C1 segment of cervical spinal cord (tissue), 14 donors: ENCODE measurements at places on chromosomes 16 and 17.

DNA sequence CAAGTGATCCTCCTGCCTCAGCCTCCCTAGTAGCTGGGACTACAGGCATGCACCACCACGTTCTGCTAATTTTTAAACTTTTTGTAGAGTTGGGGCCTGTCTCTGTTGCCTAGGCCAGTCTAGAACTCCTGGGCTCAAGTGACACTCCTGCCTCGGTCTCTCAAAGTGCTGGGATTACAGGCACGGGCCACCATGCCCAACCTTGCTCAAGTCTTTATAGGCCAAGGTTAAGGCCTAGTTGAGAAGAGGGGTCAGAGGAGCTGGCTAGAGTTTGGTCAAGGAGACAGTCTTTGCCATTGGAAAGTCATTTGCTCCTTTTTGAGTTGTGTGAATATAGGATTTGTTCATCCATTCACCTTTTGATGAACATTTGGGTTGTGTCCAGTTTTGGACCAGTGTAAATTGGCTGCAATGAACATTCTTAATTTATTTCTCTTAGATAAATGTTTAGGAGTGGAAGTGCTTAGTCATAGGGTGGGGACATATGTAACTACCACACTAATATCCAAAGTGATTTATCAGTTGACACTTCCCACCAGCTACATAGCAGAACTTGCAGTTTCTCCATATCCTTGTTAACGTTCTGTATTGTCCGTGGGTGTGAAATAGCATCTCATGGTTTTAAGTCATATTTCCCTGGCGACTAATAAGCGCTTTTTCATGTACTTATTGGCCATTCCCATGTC, 30.7 kb upstream of the ARHGAP17 start:
- DNase-seq, result no peak

GRCh38 chr17:60506312-60506711, 19.7 kb downstream of the APPBP2 start:
- DNase-seq, result no peak

DNA sequence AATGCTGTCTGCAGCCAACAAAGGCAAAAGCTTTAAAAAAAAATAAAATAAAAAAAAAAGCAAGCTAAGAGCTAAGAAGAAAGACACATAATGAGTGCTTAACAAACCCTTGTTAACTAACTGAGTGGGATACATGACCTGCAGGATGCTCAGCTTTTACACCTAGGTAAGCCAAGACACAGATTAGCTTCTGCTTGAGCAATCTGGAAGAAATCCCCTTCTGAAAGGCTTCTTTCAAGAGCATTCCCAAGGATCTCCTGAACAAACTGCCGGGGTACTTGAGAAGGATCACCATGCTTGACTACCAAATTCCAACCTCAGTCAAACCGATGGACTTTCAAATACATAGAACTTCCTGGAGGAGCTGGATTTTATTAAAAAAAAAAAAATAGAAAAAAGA, 92.9 kb downstream of the SMG6 start:
- no peak for DNase-seq

GRCh38 chr17:54900457-54901229, at the start of gene TOM1L1:
Gene TOM1L1 (plus strand): TSS chr17:54900852. CDS start chr17:54900866, 14 bp downstream.
- peak; percentile 37 for DNase-seq

DNA sequence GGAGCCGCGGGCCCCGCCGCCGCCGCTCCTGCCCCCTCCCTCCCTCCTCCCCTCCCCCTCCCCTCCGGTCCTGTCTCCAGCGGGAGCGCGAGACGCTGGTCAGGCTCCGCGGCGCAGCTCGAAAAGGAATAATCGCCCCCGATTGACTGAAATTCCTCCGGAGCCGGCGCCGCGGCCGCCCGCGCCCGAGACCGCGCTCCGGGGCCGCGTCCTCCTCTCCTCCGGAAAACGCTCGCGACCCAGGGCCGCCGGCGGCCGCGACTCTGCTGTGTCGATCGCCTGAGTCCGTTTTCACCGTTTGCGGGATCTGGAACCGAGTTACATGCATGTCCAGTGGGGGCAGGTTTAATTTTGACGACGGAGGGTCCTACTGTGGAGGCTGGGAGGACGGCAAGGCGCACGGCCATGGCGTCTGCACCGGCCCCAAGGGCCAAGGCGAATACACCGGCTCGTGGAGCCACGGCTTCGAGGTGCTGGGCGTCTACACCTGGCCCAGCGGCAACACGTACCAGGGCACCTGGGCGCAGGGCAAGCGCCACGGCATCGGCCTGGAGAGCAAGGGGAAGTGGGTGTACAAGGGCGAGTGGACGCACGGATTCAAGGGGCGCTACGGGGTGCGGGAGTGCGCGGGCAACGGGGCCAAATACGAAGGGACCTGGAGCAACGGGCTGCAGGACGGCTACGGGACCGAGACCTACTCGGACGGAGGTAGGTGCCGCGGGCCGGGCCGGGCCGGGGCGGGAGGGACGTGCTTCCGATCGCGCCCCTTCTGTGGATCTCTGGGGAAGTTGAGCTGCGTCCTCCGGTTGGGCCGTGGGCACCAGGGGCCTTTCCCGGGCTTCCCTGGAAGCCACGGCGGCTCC, 744 bp downstream of the JPH3 start:
- no peak for DNase-seq

GRCh38 chr17:30376621-30377452, 1.9 kb upstream of the CPD start:
- peak; percentile 20 for DNase-seq

- no peak for DNase-seq
These were observed 18.6 kb downstream of the ZC3H18 start for GRCh38 chr16:88588754-88589153.

GRCh38 chr16:2828876-2829430, 1.1 kb upstream of the ZG16B start:
- no peak for DNase-seq

DNA sequence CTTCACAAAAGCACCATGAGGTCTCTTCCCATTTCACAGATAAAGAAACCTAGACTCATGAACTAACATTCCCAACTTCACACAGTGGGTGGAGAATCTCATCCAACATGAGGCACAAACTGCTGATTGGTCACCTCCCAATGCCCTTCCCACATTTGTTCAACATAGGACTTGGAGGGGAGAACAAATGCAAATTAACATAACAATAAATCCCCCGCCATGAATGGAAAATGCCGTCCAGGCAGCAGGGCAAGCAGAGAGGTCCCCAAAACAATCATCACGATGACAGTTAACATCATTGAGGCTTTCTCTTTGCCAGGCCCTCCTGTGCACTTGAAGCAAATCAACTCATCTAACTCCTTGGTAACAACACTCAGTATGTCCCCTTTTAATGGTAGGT, 185.3 kb downstream of the TMEM132E start:
- DNase-seq, result no peak

GRCh38 chr17:45060382-45060796, 728 bp upstream of the NMT1 start:
- no peak for DNase-seq

DNA sequence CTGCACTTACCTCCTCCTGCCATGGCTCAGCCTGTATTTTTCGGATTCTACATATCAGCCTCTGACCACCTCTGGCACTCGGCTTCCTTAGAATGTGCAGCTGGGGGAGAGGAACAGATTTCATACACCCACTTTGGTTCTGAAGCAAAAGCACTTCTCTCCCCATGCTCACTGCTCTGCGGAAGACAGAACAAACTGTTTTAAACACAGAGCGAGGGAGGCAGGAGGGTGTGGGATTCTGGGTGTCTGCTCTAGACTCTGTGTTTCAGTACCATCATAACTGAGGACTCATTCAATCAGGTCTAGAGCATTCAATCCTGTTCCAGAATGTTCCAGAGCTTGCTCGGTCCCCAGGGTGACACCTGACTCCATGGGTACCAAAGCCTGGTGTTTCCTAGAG, 239.1 kb downstream of the GRIN2A start:
- no peak for DNase-seq

DNA sequence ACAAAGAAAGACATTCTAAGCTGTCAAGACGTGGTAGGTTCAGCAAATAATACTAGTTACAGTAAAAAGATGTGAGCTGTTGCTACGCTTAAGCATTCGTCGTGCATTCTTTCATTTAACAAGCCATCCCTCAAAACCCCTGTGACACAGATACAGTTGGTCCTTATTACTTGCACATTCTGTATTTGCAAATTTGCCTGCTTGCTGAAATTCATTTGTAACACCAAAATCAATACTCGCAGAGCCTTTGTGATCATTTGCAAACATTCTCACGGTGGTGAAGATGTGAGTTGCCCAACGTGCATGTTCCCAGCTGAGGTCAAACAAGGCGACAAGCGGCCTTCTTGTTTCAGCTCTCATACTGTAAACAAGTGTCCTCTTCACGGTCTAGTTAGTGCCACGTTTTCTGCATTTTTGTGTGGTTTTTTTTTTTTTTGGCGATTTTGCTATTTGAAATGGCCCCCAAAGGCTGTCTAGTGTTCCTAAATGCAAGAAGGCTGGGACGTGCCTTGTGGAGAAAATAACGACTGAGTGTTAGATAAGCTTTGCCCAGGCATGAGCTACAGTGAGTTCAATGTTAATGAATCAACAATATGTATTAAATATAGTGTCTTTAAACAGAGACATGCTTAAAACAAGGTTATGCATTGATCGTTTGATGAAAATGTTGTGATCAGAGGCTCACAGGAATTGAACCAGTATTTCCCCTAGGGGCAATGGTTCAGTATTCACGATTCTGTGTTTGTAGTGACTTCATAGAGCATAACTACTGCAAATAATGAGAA, 84.1 kb downstream of the RAB11FIP4 start:
- DNase-seq, result no peak

DNA sequence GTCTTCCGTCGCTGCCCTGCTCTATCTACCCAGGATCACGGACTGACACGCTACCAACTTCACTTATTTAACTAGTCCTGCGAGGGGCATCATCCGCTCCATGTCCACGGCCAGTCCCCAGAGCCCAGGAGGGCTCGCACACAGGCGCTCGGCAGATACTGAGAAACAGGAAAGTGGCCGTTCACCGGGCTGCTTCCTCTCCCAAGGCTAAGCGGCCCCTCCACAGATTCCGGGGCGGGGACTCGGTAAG, 388 bp downstream of the OXLD1 start:
- DNase-seq, result no peak
